ENCODE measurements at places on chromosomes 6 and 20.

- DNase-seq = no peak
Observed at GRCh38 chr20:17619351-17620093, 49.6 kb downstream of the DSTN start.

GRCh38 chr6:85680388-85680787, 37.7 kb upstream of the SYNCRIP start:
- DNase-seq = no peak

DNA sequence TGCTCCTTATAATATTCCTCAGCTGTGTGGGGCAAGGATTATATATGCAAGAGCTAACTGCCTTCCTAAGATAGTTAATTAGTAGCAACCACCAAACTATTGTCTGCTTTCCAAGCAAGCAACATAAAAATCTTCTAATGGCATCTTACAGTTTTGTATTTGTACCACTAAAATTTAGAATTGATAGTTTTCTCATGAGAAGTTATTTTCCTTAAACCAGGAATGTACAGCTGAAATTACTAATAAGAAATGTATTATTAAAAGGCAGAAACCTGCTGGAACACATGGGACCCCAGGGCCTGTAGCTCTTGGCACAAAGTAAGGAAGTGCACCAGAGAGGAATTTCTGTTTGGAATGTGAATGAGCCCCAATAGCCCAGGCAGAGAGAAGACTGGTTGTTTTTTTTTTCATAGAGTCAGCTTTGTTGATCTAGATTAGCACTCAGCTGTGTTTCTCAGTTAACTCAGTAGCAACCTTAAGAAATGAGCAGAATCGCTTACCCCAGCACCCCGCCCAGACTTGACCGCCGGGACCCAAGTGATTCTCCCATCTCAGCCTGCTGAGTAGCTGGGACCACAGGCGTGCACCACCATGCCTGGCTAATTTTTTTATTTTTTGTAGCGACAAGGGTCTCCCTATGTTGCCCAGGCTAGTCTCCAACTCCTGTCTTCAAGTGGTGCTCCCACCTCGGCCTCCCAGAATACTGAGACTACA, 2.6 kb downstream of the MGME1 start:
- no peak for DNase-seq

DNA sequence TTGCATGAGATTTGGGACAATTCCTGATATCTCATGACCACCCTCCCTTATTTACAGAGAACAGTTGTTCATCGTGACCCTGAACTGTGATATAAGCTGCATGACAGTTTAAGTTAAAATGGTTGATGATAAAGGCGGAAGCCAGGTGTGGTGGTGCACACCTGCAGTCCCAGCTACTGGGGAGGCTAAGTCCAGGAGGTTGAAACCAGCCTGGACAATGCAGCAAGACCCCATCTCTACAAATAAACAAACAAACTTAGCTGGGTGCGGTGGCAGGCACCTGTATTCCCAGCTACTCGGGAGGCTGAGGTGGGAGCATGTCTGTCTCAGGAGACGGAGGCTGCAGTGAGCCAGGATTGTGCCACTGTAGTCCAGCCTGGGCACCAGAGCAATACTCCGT, 24.1 kb downstream of the COL20A1 start:
- no peak for DNase-seq

GRCh38 chr20:1664911-1665310, 7.3 kb upstream of the SIRPG start:
- peak; percentile 85 for DNase-seq

DNA sequence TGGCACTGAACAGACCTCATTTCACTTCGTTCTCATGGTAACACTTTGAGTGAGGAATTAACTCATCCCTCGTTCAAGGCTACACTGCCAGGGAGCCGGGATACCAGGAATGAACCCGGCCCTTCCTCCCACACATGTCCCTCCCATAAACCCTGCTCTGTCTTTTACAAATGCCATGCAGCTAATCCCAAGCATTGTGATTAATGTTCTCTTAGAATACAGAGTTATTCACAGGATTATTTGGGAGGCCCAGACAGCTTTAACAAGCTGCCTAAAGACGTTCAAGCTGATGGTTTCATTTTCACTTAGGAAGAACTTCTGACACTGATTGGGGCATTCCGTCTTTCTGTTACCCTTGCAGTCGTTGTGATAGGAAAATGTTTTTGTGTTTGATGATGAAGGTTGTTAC, 42.5 kb upstream of the CD83 start:
- peak; percentile 29 for DNase-seq

DNA sequence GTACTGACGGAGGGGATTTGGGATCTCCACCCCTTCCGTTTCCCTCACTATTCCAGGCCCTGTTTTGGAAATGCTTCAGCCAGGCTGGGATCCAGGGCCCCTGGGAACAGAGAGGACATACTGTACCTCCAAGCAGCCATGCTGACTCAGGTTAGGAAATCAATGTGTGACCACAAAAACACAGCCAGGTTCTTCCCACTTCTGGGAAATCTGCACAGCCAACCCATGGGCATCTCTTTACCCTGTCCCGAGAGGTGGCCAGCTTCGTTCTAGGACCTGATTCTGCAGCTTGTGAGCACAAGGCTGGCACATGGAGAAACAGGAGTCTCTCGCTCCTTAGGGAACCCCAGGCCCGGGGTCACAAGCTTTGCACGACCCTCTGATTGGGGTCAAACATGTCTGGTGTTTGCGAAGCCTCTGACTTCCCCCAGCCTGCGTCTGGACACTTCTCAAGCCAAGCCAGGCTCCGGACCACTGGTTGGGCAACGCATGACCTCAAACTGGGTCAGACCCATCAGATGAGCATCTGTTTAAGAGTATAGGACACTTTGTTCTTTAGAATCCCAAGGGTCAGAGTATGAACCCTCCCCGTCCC, 8.3 kb upstream of the TTPAL start:
- no peak for DNase-seq

- DNase-seq = no peak
Observed at GRCh38 chr6:37897321-37897720, 77.8 kb downstream of the ZFAND3 start.

- peak; percentile 12 for DNase-seq
Observed at GRCh38 chr6:130781557-130781956, 45.6 kb upstream of the SMLR1 start.

DNA sequence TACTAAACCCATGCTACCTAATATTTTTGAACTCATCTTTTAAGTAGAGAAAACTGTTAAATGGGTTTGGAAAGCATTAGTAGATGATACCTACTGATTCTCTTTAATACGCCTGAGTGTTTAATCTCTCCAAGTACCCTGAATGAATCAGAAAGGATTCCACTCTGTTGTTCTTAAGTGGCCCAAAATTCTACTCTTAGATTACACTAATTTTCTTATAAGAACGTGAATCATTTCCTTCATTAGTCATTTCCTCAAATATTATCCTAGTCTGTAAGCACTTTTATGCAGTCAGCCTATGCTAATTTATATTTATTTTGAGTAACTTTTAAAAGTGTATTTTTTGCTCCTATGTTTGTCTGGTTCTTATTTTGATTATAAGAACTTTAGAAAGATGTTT, 380.0 kb downstream of the BTBD9 start:
- no peak for DNase-seq

- no peak for DNase-seq
Observed at GRCh38 chr20:15760001-15760621, 813.1 kb downstream of the KIF16B start.

- DNase-seq = no peak
Observed at GRCh38 chr20:14997791-14998190, 660.4 kb upstream of the FLRT3 start.

- DNase-seq = no peak
Observed at GRCh38 chr6:16425881-16426615, 187.7 kb downstream of the GMPR start.

- no peak for DNase-seq
Observed at GRCh38 chr20:49656304-49656703, 57.4 kb downstream of the B4GALT5 start.

DNA sequence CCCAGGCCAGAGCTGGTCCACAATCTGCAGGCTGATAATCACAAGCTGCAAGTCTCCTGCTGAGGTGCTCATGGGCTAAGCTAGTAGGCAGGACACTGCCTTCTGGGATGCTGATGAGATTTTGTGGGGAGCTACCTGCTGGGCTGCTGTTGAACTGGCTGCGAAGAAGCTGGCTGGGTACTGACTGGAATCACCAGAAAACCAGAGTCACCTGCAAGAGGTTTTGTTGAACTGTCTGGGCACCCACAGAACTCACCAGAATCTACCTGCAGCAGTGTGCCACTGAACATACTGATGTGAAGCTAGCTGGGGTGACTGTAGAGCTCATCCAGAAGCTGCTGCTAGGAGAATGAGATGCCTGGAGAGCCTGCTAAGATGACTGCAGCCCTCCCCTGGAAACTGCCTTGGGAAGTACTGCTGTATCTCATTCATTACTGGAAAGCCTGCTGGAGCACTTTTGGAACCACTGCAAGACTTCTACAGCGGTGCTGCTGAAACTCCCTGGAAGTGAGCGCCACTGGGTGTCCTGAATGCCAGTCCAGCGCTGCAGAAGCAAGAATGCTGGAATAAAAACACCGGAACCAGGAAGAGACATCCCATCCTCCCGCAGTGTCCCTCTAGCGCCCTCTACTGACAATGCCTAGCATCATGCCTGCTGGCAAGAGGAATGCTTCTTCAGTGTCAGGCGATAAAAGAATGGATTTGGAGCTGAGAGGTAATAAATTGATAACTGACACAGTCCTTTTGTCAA, 64.9 kb upstream of the ARHGAP18 start:
- peak; percentile 68 for DNase-seq

GRCh38 chr6:36655085-36655724, 23.3 kb upstream of the CDKN1A start:
- DNase-seq = no peak

- DNase-seq = peak; percentile 82
Observed at GRCh38 chr20:51400051-51400926, 142.2 kb downstream of the NFATC2 start.

- DNase-seq = no peak
Observed at GRCh38 chr6:82458147-82458546, 94.5 kb downstream of the TPBG start.

GRCh38 chr6:52195886-52196285, 9.7 kb downstream of the IL17A start:
- DNase-seq = no peak

DNA sequence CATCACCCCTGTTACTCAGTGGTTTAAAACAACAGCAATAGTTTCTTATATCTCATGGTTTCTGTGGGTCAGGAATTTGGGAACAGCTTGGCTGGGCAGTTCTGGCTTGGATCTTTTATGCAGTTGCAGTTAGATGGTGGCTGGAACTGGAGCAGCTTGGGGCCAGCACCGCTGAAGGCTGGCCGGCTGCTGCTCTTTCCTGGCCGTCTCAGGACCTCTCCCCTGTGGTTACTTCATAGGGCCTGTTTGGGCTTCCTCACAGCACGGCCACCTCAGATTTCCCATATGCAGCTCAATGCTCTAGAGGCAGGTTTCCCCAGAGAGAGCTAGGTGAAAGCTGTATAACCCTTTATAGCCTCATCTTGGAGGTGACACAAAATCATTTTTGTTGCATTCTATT, 15.6 kb downstream of the PKIG start:
- DNase-seq = no peak

- no peak for DNase-seq
Observed at GRCh38 chr20:37288091-37288490, 1.4 kb upstream of the MANBAL start.

DNA sequence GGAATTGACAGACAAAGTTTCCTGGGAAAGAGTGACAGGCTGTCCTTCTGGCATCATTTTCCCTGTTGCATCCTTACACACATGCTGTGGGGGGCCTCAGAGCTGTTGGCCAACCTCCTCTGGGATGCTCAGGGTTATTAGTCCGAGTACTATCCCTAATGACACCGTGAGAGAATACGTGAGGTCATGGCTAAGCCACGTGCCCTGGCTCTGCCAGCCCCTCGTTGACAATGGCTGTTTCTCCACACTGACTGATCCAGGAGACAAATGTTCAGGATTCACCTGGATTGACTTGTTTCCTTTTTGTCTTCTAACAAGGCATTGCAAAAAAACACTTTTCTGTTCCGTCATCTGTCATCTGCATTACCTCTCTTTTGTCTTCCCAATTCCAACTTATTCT, 604.6 kb downstream of the TFAP2A start:
- DNase-seq = no peak

DNA sequence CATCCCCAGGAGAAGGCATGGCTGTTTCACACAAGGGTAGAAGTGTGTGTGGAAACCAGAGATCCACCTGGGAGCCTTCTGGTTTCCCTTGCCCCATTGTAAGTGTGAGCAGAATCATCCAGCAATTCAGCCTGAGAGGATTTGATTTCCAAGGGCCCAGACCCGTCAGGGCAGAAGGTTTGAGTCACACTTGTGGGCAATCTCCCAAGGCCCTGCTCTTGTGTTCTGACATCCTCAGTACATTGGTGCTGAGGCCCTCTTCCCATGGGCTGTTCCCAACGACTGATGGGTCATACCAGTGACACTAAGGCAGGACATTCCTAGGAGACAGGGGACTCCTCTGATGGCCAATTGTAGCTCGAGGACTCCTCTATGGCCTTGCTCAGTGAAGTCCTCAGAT, 58.2 kb upstream of the POLR1H start:
- DNase-seq = no peak

GRCh38 chr6:38973178-38974057, 75.2 kb upstream of the GLP1R start:
- peak; percentile 60 for DNase-seq

GRCh38 chr6:152118678-152119077, 311.2 kb downstream of the ESR1 start:
- no peak for DNase-seq

- no peak for DNase-seq
Observed at GRCh38 chr6:151196555-151196954, 43.2 kb upstream of the AKAP12 start.

- no peak for DNase-seq
Observed at GRCh38 chr20:58666702-58667101, 15.6 kb downstream of the STX16 start.

DNA sequence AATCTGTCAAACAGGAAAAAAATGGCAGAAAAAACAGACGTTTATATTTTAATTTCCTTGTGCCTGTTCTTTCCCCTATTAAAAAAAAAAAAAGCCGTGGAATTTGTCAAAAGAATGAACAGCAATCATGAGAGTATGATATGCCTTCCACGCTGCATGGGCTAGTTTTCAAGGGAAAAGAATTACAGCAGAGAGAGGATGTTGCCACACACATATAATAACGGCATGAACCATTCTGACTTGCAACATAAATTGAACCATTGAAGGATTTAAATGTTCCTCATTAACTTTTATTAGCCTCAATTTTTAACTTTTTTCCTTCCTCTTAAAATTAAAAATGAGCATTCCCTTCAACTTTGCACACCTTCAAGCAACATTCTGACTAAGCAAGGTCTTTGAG, 301.8 kb downstream of the FOXC1 start:
- DNase-seq = no peak

Measured in activated naive CD4-positive, alpha-beta T cell treated with anti-CD3 and anti-CD28 coated beads for 36 hours (primary cell).